Gastroesophageal sphincter (tissue), 4 donors: ENCODE measurements at places on chromosomes 16 and 17.
A peak's percentile ranks its signal among the peaks of the same experiment; 100 is the strongest.

DNA sequence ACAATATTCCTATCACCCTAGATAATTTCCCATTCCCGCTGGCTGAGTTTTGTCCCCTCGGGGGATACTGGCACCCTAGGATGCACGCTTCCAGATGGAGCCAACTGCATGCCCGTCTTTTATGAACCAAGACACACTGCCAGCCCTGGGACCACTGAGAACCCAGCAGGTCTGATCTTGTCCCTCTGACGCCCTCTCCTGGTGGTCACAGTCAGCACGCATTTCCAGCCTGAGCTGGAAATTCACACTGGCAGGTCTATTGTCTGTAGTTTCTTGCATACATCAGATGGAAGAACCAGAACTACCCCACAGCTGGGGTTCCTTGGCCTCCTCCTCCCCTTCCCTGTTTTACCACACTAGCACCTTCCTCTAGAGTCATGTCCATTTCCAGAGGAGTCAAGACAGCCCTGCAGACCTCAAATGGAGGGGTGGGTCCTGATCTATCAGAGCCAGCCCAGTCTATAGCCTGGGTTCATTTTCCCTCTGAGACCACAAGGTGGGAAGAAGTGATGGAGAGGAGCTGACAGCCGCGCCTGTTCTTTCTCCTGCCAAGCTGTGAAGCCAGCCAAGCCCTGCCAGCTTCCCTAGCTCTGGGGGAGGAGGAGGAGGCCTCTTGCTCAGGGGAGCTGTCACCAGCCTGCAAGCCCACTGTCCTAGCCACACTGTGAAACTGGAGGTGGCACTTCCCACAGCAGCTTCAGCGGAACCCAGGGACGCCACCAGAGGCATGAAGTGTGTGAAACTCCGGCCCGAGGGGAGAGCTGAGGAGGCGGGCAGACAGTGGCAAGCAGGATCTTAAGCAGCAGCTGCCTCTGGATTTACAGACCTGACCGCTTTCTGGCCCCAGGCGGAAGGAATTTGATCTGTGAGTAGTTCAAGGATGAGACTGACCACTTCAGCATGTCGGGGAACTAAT is 29.3 kb downstream of the MXRA7 start:
- peak; percentile 44 for ATAC-seq

- ATAC-seq: no peak
Measured at GRCh38 chr16:72999541-73000019, 48.3 kb downstream of the ZFHX3 start.

DNA sequence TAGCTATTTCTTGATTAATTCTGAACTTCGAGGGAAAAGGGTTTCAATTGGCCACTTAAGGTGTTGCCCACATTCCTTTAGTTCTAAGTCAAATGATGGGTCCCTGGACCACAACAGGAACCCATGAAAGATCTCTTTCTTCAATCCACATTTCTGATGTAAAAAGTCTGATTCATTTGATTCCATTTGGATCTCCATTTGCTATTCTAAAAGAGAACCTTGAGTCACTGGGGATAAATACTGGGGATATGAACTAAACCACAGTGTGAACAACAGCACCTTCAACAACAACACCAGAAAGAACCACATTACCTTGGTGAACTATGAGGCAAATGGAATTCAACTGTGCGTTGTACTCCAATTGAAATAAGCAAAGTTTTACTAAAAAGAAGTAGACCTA is 108.9 kb upstream of the IRX5 start:
- ATAC-seq: no peak

DNA sequence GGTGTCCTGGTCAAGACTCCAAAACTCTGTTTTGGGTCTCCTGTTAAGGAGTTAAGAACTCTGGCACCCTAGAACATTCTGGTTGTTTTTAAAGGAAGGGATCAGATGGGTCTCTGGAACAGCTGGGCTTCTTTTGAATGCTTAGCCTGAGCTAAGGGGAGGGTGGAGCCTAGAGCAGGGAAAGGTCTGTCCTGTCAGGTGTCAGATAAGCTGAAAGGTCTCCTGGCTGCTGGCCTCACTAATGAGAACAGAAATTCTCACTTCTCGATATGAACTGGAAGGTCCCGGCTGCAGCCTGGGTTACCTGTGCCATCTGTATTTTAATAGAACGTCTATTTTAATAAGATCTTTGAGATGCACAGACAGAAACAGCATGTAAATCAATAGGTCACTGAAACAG is 69.0 kb downstream of the RAP1GAP2 start:
- ATAC-seq: no peak

DNA sequence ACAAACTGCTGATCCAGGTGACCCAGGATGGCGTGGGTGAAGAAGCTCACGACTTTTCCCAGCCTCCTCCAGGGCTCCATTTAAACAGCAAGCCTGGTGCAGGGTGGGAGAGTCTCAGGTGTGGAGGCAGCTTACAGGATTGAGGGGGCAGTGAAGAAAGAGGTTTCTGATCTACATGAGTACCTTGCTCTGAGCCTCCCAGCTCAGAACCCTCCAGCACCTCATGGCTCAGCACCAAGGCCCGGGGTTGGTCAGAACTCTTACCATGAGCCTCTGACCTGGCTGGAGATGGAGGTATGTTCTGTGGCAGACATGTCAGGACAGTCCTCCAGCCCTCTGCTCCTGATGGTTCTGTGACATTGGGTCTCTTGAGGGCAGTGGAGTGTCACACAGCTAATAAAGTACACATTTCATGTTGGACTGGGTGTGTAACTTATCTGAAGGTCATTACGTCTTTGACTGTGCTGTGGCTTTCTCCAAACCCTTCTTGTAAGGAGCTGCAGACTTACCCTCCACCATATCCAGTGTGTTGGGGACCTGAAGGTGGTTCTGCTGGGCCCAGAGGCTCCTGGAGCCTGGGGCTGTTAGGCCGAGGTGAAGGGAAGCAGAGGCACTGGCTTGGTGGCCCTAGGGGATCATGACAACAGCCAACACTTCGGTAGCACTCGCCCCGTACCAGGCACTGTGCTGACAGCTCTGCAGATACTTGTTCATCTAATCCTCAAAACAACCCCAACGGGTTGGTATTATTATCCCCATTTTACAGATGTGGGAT is 3.8 kb upstream of the DCAF7 start:
- ATAC-seq: no peak

DNA sequence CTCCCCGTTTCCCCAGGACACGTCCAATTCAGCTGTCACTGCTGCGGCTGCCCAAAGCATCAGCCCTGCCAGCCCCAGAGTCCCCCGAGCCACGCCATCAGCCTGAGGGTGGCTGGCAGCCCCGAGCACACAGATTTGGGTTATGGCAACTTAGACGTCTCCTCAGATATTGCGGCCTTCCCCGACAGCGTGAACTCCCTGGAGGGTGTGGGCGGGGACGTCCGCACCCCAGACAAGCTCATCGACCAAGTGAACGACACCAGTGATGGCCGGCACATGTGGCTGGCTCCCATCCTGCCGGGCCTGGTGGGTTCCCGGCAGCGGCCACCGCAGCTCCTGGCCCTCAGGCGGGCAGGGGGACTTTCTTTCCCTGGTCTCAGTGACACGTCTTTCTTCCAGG is 224.8 kb downstream of the KATNIP start:
- ATAC-seq: no peak

DNA sequence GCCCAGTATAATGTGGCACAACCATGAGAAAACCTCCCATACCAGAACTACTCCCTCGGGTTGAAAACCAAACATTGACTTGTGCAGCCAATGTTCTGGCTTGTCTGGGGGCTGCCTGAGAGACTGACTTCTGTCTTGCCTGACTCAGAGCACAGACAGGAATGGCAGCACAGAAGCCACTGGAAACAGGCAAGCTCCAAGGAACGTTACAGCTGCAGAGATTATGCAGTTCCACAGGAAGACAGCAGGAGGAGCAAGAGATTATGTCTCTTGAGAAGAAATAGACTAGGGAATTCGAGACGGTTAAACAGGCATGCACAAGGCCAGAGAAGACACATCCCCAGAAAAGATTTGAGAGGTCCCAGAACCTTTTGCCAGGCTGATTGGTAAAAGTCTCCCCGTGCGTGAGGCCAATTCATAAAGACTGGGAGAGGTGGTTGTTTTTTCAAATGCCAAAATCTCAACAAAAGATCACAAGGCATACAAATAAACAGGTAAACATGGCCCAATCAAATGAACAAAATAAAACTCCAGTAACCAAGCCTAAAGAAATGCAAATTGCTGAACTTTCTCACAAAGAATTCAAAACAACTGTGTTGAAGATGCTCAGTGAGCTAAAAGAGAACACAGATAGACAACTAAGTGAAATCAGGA is 90.6 kb upstream of the CDH5 start:
- peak; percentile 15 for ATAC-seq

- peak; percentile 23 for ATAC-seq
Measured at GRCh38 chr17:60077672-60078519, 825 bp downstream of the HEATR6 start.

- ATAC-seq: no peak
Measured at GRCh38 chr16:49482690-49483089, 109.1 kb downstream of the C16orf78 start.

DNA sequence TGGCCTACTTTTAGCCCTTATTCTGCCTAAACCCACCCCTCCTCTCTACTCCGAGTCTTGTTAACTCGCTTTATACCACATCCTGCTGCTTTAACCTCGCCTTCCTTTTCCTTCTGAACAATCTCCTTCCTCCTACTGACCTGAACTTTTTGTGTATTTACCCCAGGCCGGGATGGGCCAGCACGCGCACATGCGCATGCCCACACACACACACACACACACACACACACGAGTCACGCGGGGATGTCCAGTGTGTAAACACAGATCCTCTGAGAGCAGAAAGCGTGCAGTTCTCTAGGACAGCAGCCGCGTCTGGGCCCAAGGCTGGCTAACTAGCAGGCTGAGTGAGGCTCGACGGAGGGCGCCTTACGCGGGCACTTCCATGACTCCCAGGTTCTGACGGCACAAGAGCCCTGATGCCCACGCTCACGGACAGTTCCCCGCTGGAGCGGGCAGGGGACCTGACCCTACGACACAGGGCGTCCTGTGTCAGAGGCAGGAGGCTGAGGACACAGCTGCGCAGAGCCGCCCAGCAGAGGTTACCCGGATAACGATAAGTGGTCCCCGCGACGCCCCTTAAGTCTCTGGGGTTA is 610 bp downstream of the PIK3R5 start:
- ATAC-seq: peak; percentile 22
